ENCODE measurements at places on chromosomes 12 and 14. TPM values are rescaled to one million over a fixed set of nuclear protein-coding genes. Genes with fewer than 3 reads are reported as not detected.

DNA sequence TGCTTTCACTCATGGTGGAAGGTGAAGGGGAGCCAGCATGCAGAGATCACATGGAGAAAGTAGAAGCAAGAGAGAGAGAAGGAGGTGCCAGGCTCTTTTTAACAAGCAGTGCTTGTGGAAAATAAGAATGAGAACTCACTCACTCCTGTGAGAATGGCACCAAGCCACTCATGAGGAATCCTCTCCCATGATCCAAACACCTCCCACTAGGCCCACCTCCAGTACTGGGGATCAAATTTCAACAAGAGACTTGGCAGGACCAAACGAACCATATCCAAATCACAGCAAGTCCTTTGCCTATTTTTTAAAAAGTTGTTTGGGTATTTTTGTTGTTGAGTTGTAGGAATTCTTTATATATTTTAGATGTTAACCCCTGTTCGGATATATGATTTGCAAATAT is 245.9 kb upstream of the ARID2 start:
- peak; percentile 50 for DNase-seq

- no peak for DNase-seq
Measured at GRCh38 chr12:89350630-89351488, 1.4 kb downstream of the DUSP6 start.

DNA sequence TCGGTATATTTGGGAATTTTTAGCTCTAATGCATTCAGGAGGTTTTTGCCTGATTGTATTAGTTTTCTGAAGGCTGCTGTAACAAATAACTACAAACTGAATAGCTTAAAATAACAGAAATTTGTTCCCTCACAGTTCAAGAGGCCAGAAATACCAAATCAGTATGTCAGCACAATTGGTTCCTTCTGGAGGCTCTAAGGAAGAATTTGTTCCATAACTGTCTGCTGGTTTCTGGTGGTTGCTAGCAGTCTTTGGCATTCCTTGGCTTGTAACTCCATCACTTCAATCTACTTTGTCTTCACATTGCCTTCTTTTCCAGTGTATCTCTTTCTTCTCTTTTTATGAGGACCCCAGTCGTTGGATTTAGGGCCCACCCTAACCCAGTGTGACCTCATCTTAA is 21.3 kb downstream of the TMTC3 start:
- no peak for DNase-seq

- no peak for DNase-seq
Measured at GRCh38 chr14:71733210-71733883, 198.9 kb upstream of the RGS6 start.

DNA sequence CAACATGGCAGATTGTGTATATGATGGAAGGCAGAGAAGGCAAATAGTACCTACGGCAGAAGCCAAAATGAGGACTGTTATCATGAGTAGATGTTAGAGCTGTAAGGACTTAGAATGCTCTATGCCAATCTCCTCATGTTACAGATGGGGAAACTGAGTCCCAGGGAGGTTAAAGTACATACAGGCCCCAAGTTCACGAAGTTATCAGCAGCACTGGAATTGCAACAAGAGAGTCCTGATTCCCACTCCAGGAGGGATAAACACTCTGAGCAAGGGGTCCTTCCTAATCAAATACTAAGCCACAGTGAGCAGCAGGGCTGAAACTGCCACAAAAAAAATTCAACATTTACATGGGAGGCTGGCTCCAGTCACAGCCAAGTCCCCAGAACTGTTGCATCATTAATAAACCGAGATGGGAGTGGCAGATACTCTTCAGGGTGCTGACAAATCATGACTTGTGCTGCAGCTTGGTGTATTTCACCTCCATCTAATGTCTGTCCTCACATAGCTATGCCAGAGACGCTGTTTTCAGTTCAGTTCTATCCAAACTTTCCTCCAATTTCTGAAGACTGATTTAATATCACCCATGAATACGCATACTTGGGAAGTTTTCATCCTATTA is 24.2 kb downstream of the NUAK1 start:
- DNase-seq, result no peak

DNA sequence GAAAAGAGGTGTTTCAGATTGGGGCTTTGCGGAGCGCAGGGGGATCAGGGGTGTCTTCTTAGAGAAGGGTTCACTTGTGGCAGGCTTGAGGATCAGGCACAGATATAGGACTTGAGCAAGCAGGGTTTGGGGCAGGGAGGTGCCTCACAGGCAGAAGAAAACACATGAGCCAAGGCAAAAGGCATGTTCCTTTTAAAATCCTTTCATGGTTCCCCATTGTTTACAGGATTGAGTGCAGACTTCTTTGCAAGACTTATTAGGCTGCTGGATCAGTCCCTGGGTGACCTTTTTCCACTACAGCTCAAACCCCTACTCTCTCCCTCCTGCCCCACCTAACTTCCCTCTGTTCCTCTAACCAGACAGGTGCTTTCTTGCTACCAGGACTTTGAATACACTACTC is 19.7 kb downstream of the HSPB8 start:
- DNase-seq, result no peak

DNA sequence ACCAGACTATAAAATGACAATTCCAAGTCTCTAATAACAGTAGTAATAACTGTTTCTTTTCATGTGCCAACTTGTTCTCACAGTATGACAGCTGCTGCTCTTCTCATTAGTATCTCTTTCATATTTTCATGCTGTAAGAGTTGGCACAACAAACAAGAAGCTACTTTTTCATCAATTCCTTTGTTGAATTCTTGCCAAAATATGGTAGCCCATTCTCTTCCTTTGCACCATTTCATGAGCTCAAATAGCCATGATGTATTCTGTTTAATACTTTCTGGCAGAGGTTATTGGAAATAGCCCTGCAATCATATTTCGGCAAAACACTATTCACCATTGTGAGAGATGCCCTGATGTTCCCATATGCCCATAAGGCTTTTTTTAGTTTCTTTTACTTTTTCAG is 1100.7 kb downstream of the TRHDE start:
- DNase-seq, result no peak

- no peak for DNase-seq
Measured at GRCh38 chr14:82313889-82314288, 780.2 kb upstream of the SEL1L start.

DNA sequence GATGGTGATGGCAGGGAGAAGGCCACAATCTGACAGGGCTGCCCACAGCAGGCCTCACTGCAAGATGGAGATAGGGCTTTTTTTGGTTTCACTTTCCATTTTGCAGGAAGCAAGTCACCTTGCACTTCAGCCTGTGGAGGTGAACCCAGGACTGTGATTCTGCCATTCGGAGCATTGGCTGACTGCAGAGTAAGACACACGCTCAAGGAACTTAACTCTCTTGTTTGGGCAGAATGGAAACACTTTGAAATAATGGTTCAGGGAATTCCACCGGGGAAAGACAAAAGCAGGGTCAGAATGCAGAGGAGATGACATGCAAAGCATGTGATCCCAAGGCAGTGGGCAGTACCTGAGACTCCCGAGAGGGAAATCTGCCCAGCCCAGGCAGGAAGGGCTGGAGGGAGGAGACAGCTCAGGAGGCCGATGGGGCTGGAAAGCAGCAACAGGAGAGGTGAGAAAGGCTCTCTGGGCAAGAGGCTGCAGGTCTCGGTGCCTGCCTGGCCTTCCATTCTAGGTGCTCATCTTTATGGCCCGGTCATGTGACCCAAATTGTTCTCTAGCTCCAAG is 58.7 kb upstream of the PRMT8 start:
- DNase-seq, result no peak

GRCh38 chr14:59870277-59871165 is at the start of gene RTN1:
TSS of gene RTN1 (minus strand) at chr14:59870776. CDS start at chr14:59870630, 146 bp downstream.
- peak; percentile 4 for DNase-seq

GRCh38 chr12:96237465-96238077 is 43.4 kb downstream of the ELK3 start:
- DNase-seq, result peak; percentile 39

- DNase-seq, result no peak
Measured at GRCh38 chr12:24960222-24960855, 11.4 kb upstream of the BCAT1 start.

GRCh38 chr12:101789171-101789570 is 41.6 kb downstream of the GNPTAB start:
- DNase-seq, result no peak

DNA sequence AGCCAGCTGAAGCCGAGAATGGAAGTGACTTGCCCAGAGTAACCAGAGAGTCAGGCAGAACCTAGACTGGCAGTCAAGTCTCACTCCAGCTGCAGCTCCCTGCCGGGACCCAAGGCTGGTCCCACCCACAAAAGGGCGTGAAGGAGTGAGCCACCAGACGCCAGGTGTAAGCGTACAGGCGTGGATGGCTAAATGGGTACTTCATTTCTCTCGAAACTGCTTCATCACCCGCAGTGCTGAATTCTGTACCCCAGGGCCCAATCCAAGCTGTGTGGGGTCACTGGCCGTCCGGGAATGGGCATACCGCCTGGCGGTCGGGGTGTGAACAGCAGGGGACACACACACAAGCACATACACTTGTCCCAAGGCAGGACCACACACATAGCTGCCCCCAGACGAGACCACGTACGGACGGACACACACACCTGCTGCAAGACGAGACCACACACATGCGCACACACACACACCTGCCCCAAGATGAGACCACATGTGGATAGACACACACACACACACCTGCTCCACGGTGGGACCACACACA is 34.8 kb downstream of the DEGS2 start:
- no peak for DNase-seq

GRCh38 chr12:52579468-52580465 is 6.1 kb upstream of the KRT74 start:
- DNase-seq, result no peak

DNA sequence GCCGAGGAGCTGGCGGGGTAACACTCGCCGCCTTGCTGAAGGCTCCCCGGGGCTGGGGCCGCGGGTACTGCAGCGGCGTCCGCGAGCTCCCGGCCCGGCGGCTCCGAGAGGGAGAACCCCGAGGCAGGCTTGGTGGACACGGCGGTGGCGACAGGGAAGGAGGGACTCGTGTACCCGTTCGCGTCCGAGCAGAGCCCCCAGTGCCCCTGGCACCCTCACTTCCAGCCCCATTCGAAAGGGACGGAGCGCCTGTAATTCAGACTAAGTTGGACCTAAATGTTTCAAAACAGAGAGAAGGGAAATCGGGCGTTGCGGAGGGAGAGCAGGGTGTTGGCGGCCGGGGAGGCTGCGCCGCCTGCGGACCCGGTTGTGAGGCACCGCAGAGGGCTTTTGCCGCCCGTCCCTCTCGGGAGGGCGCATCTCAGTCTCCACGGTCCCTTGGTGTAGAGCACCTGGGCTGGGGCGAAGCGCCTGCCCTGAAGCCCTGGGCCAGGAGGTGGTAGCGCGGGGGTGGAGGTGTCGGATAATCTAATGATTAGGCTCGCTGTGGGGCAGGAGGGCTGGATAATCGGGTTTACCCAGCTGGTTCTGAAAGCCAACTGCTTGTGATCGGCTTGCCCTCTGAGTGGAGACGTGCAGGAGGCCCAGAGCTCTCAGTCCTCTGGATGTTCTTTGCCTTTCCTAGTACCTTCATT is 771 bp downstream of the DAAM1 start:
- no peak for DNase-seq

- no peak for DNase-seq
Measured at GRCh38 chr14:92040431-92041051, 682 bp upstream of the TRIP11 start.

DNA sequence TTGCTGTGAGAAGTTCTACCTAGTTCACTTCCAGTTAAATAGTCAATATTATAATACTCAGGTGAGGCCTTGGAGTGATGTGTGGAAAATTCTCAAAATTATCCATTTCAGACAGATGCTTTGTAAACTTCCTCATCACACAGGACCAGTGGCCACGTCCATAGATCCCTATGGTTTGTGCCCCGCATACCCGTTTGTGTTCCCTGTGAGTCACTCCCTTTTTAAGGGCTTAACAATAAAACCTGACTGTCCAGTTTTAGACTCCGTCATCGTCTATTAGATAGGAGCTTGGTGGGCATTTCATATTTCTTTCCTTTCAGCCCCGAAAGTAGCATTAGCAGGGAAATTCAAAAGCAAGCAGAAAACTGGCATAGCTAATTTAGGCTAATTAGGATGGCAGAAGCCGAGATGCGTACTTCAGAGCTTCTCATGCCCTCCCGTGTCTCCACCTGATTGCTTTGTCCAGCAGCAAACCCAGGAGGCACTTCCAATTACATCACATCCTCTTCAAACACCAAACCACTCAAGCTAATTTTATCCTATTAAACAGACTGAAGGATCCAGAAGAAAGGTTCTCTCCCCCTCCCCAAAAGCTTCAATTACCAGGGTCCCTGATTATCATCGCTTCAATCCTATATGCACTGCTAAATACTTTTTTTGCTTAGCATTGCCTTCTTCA is 186.6 kb upstream of the OTX2 start:
- no peak for DNase-seq

DNA sequence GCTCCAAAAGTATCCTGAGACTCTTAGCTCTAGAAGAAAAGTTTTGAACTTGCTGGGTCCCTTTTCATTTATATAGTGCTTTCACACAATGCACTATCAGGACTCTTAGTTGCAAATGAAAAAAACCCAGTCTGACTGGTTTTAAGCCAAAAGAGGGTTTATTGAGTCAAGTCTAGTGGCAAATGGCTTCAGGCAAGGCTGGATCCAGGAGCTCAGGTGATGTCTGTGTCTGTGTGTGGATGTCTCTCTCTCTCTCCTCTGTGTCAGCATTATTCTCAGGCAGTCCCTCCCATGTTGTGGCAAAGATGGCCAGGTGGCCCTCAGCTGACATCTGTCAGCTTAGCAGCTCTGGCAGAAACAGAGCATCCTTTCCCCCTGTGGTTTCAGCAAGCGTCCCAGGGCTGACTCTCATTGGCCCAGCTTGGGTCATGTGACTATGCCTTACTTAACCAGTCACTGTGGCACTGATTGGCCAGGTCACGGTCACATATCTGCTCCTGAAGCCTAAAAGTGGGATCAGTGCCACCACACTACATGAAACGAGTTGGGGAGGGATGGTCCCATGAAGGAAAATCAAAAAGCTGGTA is 6.2 kb downstream of the TMEM120B start:
- DNase-seq, result no peak

The PLCZ1 gene
- total RNA-seq, result not detected

The KRT77 gene
- total RNA-seq, result 0.41 TPM

The HHIPL1 gene
- total RNA-seq, result 10.0 TPM

The SLC4A8 gene
- 2.8 TPM for total RNA-seq

The KRT75 gene
- total RNA-seq, result not detected
